Stimulated activated CD4-positive, alpha-beta T cell treated with anti-CD3 and anti-CD28 coated beads, TNF-alpha, amount 100 ng/mL, for 1 hour (primary cell): ENCODE measurements at places on chromosomes 3 and 15.

GRCh38 chr3:40615918-40616819, 91.4 kb downstream of the ZNF621 start:
- no peak for DNase-seq

- DNase-seq: no peak
Observed at GRCh38 chr15:99320374-99321215, 69.3 kb downstream of the LRRC28 start.

DNA sequence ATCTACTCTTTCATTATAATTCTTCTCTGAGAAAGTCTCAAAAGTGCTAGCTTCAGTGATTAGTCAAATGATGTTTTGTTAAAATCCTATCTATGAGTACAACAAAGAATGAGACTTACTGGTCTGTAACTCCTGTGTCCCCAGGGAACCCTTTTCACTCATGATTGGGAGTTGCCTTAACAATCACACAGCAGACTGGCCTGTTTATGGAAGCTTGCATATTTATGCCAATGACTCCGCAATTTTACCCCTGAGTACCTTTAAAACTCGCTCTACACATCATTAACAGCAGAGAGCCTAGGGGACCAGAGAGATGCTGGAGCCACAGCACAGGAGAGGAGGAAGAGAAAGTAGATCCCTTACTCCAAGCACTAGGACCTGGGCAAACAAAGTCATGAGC, 628.1 kb downstream of the IGSF11 start:
- DNase-seq: no peak

- no peak for DNase-seq
Observed at GRCh38 chr3:134407239-134407625, 33.0 kb upstream of the AMOTL2 start.

DNA sequence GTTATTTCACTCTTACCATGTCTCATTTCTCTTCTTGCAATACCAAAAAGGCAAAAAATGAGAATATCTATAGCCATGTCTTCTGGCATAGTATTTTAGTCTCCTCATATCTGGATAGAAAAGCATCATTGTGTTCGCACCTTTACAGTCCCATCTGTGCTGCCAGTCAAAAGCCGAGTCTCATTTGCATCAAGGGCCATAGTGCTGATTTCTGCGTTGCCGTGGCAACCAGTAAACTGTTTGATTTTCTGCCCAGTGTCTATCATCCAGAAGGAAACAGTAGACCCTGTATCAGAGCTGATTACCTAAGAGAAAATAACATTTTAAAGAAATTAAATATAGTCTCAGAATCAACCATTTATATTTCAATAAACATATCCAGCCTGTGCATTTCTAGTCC, 86.1 kb upstream of the SERPINI2 start:
- DNase-seq: no peak

DNA sequence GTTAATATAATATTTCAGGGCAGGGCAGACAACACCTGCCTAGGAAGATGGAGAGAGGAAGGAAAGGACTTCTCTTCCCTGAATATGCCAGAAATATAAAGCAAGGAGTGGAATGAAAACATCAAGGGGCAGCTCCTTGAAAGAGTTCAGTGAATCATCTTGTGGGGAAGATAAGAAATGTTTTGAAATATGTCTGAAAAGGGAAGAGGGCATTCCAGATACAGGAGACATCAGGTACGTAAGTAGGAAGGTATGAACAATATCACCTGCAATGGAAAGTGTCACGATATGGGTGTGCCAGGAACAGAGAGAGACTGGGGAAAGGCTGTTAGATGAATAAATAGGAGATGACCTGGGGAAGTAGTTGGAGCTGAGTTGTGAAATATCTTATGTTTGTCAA, 75.8 kb upstream of the WDR72 start:
- DNase-seq: no peak

GRCh38 chr3:43760938-43761337, 70.2 kb downstream of the ABHD5 start:
- DNase-seq: no peak

DNA sequence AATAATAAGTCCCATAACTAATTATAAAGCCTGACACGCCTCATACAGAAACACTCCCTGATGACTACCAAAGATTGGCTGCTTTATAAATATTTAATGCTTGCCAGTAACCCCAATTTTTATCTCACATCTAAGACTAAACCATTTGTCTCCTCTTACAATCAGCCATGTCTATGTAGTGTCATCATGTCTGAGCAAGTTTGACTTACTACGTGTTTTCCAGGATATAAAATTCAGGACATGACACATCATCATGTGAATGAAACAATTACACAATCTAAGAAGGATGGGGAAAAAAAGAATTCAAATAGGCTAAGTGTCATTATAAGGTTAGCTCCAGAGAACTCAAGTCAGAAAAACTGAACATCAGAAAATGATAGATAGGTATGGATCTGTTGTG, 208.7 kb downstream of the MECOM start:
- DNase-seq: no peak

GRCh38 chr3:141333836-141334626, 34.3 kb upstream of the ZBTB38 start:
- no peak for DNase-seq

DNA sequence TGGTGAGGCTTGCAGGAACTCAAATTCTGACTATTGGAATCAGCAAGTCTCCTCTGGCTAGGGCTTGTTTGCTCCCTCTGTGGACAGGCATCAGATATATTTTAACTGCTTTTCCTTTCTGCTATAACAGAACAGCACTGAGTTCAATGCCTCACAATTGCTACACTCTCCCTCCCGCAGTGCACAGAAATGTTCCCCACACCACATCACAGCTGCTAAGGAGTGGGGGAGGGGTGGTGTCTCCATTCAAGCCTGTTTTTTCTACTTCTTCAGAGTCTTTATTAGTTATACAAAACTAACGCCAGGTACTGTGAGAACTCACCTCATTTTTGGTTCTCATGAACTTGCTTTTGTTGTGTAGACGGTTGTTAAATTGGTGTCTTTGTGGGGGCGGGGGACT, 68.5 kb downstream of the BCHE start:
- no peak for DNase-seq

DNA sequence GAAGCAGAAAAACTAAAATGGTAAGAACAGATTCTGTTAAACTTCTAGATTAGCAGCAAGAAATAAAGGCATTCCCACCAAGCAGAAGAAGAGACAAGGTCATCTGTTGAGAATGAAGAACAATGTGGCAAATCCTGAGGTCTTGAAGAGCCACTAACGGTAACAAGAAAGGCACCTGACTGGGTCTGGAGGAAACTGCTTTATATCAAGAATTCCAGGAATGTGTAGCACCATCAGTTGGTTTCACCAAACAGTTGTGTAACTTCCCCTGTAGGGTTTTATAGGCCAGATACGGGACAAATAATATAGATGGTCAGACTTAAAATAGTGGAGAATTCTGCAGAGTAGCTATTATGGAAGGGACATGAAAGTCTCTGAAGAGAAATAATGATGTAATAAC, 57.3 kb downstream of the ACAP2 start:
- no peak for DNase-seq

- no peak for DNase-seq
Observed at GRCh38 chr3:8499181-8499611, 2.4 kb upstream of the LMCD1 start.

DNA sequence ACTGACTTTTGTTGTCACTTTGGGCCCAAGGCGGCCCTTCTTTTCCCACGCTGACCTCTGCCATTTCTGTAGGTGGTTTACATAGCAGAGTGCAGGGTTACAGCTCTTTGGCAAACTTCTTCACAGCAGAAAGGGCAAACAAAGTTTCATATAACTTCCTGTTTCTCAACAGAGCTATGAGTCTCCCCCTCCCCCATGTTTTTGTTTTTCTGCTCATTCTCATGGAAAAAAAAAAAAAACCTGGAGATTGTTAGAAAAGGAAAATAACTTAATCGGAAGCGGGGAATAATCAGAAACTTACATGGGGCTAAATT, 342.0 kb upstream of the NR2F2 start:
- DNase-seq: no peak

DNA sequence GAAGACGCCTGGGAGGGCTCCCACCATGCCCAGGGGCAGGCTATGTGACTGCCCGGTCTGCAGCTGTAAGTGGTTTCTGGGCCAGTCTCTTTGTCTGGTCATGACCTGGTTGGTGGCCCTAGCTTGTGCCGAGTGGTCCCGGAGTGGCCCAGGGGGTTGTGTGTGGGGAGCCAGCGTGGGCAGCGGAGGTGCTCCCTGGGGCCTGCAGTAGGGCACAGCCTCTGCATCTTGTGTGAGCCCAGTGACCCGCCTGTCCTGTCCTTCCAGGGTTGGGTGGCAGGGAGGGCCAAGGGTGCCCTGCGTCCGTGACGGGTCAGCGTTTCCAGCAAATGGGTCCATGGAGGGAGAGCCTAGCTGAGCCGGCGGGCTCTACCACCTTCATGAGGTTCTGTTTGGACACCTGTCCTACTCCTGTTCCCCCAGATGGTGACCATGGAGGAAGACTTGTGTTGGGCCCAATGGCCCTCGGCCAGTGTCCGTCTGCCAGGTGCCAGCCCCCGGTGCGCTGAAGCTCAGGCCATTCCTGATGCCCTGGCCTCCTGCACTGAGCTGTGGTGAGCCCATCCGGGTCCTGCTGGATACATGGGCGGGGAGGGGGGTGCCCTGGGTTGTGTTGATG, 215.4 kb downstream of the SNRPN start:
- no peak for DNase-seq

GRCh38 chr3:107643038-107643883, 120.5 kb downstream of the BBX start:
- no peak for DNase-seq

DNA sequence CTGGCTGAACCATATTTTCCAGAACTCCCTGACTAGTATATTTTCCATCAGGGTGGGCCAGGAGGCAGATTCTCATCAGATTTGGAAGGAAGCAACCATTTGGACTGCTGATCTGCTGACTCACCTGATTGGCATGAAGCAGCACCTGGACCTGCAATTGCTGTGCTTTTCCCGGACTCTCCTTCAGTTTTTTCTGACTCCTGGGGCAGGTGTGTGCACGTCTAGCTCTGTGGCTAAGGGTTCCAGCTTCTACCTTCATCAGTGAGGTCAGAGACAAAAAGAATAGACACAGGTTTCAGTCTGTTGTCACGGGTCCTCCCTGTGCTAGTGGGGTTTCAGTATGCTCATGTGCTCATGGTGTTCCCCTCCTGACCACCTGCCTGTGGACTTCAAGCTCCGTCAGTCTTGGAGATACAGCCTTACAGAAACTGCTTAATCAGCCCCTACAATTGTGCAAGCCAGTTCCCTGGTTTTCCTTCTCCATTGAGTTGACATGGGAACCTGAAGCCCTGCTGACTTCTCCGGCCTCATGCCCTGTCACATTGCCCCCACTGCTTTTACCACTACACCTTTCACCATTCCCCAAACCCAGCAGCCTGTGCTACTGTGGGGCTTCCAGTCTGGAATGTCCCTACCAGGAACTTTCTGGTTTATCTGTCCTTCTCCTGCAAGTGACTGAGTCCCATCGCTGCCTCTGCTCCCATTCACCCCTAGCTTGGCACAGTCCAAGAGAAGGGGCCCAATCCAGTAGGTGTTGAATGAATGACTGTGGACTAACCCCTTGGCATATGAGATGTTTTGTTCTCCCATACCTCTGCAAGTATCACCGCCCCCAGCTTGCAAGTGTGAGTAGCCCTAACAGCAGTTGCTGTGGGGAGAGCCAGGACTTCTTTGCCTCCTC, 31.7 kb downstream of the HMCES start:
- DNase-seq: no peak

DNA sequence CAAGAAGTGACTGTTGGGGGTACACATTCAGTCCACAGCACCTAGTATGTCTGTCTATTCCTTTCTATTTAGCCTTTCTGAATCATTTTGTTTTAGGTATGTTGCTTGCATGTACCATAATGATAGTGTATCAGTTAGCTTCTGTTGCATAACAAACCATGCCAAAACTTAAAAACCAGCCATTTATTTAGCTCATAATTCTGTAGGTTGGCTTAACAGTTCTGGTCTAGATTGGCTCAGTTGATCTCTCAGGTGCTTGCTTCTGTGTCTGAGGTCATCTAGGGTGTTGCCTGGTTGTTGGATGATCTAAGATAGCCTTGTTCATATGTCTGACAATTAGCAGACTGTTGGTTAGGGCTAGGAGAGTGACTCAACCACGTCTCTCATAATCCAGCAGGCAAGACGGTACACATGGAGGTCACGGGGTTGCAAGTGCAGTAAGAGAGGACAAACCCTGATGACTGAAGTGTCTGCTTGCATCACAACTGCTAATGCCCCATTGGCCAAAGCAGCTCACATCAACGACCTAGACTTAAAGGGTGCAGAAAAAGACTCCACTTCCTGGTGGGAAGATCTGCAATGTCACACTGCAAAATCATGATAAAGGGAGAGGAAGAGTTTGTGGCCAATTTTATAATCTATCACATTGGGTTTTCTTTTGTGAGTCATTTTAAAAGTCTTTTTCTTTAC, 6.8 kb upstream of the PDCD6IP start:
- DNase-seq: no peak

- DNase-seq: no peak
Observed at GRCh38 chr3:146403792-146404191, 65.6 kb downstream of the PLSCR2 start.

GRCh38 chr3:28844298-28845005, 436.4 kb upstream of the RBMS3 start:
- DNase-seq: no peak

DNA sequence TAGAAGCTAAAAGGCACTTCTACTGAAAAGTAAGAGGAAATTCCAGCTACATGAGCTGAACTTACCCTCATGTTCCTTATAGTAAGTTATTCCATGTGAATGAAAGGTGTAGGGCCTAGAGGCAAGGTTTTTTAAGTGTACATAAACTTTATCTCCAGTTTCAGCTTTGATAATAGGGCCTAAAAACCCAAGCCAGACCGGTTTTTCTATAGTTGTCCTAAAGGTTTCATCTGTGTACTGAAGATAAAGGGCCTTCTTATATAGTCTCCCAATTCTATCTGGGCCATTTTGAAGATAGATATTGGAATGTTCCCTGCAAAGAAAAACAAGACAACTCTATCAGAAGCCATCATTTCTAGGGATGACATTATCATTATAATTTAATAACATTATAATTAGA, 9.2 kb downstream of the CP start:
- no peak for DNase-seq

DNA sequence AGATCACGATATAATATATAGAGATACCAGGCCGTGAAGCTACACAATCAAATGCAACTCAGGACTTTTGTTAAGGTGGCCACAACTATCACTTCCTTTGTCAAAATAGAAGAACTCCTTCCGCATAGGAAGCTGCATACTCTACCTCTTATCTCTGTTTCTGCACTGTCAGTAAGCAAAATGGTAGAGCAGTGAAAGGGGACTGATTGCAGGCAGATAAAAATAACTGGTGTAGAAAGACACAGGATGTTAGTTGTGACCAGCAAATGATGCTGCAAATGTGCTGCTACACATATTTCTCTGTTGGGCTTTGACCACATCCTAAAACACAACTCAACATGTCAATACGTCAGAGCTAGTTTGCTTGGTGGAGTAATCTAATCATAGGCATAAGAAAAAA, 16.3 kb upstream of the TRAT1 start:
- DNase-seq: no peak

DNA sequence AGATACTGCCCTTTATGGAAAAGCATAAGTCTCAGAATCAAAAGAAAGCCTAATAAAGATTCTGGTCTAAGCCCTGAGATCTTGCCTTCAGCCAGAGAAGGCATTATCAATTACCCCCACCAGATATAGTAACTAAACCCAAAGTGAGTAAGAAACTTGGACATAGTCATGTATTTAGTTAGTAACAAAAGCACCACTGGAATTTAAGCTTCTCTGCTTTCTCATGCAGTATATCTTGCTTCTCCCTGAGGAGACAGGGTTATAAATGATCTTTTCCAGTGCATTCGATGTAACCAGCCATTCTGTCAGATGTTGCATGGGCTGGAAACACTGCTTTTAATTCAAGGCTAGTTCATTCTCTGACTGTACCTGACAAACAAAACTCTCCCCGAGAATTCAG, 946.7 kb downstream of the NAALADL2 start:
- DNase-seq: no peak

- DNase-seq: no peak
Observed at GRCh38 chr3:150384296-150385212, 23.5 kb upstream of the TSC22D2 start.
